Osteocyte (in vitro differentiated cells): ENCODE measurements at places on chromosomes 1 and 21. TPM values are rescaled to one million over a fixed set of nuclear protein-coding genes. Genes with fewer than 3 reads are reported as not detected.

Gene RUNX3
- total RNA-seq, result not detected in 2 replicates

Gene C1orf226
- total RNA-seq, result 2.7 and 3.2 TPM in 2 replicates

GRCh38 chr1:2526824-2527555 is 594 bp upstream of the PANK4 start:
- H3K4me1 ChIP-seq, result peaks cover 46% of the 10 kb centered on the region
- no peak overlapping the region for H3K4me3 ChIP-seq
- H3K27ac ChIP-seq, result peak overlapping the region; percentile 23

DNA sequence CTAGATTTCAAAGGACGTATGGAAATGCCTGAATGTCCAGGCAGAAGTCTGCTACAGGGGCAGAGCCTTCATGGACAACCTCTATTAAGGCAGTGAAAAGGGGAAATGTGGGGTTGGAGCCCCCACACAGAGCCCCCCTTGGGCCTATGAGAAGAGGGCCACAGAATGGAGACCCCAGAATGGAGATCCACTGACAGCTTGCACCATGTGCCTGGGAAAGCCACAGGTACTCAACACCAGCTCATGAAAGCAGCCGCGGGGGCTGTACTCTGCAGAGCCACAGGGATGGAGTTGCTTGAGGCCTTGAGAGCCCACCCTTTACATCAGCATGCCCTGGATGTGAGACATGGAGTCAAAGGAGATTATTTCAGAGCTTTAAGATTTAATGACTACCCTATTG is 108.7 kb downstream of the DMRTB1 start:
- H3K4me3 ChIP-seq, result no peak overlapping the region
- H3K27me3 ChIP-seq, result no peaks in the 10 kb centered on the region
- DNase-seq, result no peak
- no peak overlapping the region for H3K27ac ChIP-seq

DNA sequence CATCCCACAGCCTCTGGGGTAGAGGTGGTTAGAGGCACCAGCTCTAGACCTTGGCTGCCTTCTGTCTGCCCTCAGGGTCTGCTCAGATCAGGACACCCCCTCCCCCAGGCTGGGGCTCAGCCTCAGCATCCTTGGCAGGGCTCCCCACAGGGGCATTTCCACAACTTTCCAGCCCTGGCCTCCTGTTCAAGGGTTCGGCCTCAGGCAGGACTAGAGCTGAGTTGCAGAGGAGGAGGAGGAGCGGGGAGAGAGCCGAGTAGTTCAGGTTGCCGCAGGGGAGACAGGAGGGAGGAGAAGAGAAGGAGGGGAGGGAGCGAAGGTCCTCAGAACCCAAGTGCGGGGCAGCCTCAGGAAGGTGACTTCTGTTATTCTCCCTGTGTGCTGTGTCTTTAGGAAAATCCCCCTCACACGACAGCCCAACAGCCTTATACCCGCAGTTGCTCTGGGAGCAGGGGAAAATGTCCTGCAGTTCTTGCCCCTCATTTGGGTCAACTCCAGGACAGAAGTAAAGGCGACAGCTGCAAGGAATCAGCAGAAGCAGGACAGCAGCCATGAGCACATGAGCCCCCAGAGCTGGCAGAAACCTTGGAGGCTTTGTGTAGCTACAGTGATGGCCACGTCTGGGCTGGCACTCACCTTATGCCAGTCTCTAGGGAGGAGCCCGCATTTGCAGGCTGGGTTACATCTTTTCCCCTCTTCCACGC is 46.5 kb upstream of the TENT5B start:
- H3K36me3 ChIP-seq, result no peaks in the 10 kb centered on the region
- peaks cover 11% of the 10 kb centered on the region for H3K4me1 ChIP-seq
- H3K27ac ChIP-seq, result no peak overlapping the region
- DNase-seq, result no peak
